ENCODE measurements at places on chromosomes 3 and 15.
A peak's percentile ranks its signal among the peaks of the same experiment; 100 is the strongest.

DNA sequence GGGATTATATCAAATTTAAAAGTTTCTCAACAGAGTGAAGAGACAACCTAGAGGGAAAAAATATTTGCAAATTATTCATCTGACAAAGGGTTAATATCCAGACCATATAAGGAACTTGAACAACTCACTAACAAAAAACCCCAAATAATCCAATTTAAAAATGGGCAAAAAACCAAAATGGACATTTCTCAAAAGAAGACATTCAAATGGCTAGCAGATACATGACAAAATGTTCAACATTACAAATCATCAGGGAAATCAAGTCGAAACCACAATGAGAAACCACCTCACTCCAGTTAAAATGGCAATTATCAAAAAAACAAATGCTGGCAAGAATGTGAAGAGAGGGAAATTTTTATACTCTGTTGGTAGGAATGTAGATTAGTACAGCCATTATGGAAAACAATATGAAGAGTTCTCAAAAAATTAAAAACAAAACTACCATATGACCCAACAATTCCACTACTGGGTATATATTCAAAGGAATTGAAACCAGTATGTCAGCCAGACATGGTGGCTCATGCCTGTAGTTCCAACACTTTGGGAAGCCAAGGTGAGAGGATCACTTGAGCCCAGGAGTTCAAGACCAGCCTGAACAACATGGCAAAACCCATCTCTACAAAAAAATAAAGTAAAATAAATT, 88.5 kb downstream of the CSNK1G1 start:
- DNase-seq, result no peak

DNA sequence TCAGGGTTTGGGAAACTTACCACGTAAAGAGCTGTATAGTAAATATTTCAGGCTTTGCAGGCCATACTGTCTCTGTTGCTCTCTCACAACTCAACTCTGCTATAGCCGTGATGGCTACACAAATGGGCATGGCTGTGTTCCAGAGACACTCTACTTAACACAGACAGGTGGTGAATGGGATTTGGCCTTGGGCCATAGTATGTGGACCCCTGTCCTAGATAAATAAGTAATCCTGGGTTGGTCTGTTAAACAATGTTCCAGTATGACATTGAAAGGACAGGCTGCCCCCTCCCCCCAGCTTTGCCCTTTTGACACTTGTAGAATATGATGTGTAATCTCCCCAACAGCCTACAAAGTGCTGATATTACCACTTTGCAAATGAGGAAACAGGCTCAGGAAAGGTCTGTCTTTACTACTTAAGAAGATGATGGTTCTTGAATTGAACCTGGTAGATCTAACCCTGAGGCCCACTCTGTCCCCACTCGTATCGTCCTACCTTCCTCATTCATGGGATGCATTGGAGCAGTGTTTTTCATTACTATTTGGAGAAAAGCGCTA, 38.4 kb downstream of the SLCO3A1 start:
- no peak for DNase-seq

- no peak for DNase-seq
Observed at GRCh38 chr3:117355566-117355965, 646.0 kb downstream of the TUSC7 start.

DNA sequence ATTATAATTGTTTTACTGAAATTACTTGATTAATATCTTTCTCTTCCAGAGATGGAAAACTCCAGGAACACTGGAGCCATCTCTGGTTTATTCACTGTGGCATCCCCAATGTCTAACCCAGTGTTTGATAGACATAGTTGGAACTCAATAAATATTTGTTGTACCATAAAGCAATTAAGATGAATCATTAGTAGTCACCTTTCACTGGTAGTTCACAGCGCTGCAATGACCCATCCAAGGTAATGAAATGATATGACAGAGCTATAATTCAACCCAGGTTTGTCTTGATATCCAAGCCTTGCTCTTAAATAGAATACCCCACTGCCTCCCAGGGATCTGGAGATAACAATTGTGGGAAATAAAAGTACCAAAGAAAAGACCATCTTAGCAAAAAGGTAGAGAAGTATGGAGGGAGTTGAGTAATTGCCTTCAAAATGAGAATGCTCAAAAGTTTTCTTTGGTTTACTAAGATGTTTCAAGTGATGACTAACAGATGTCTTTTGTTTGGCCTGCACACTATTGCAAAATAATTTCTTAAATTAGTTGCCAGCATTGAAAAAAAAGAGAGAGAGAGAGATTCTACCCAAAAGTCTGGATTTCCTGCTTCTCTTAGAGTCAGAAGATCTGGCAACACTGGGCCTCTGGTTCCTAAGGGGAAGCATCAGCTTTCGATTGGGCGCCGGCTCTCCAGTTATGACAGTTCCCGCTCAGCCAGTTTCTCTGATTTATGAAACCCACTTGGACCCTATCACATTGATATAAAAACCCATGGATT, 348.5 kb downstream of the ERC2 start:
- peak; percentile 90 for DNase-seq

DNA sequence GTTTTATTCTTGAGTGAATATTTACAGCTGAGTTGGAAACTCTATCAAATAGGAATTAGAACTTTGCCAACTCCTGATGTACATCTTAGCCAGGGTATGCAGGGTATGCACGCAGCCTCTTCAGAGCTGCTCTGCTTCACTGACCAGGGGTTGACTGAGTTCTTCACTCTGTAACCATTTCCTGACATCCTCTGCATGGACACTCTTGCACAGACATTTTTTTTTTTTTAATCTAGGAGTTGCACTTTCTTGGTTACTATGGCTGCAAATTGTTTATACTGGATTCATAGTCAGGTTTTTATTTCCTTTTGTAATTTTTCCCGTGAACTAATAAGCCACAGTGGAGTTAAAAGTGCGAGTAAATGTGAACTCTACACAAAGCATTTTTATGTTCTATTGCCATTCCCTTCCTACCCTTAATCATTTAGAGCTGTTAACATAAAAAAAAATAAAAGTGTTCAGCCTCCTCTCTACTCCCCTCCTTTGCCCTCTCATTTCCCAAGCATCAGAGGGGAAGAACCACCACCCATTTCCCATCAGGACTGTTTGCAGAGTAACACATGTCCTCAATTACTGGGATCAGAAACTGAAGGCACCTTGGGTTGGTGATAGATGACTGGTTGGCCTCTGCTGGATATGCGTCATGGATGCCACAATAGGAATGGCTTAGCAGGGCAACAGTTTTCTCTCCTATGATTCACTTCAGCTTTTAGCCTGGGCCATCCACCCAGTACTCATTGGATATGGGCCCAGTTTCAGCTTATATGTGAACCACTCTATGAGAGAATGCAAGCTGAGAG, 54.0 kb downstream of the DUT start:
- DNase-seq, result peak; percentile 50

DNA sequence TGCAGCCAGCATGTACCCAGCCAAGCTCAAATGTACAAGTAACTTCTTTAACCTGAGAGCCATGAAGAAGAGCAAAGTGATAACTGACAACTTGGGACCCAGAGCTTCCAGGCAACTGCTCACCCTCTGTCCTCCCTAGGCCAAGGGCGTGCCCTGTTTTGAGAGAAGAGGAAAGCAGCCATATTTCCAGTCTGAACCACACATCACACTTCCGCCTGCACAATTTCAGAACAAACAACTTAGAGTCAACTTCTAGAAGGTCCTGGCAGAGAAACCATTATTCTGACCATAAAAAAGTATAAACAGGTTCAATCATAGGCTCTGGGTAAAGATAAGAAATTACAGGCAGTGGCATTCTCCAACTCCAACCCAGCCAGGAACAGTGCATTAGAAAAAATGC, 50.1 kb downstream of the ITGB5 start:
- DNase-seq, result no peak

DNA sequence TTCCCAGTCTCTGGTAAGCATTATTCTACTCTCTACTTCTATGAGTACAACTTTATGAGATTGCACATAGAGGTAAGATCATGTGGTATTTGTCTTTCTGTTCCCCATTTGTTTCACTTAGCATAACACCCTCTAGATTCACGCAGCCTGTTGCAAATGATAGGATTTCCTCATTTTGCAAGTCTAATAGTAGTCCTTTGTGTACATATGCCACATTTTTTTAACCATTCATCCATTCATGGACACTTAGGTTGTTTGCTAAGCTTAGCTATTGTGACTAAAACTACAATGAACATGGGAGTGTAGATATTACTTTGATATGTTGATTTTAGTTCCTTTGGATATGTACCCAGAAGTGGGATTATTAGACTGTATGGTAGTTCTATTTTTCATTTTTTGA, 717.9 kb upstream of the ALCAM start:
- no peak for DNase-seq

- no peak for DNase-seq
Observed at GRCh38 chr15:52361494-52361893, 65.9 kb upstream of the MYO5C start.

GRCh38 chr3:4335840-4336562, 32.8 kb downstream of the SETMAR start:
- no peak for DNase-seq

DNA sequence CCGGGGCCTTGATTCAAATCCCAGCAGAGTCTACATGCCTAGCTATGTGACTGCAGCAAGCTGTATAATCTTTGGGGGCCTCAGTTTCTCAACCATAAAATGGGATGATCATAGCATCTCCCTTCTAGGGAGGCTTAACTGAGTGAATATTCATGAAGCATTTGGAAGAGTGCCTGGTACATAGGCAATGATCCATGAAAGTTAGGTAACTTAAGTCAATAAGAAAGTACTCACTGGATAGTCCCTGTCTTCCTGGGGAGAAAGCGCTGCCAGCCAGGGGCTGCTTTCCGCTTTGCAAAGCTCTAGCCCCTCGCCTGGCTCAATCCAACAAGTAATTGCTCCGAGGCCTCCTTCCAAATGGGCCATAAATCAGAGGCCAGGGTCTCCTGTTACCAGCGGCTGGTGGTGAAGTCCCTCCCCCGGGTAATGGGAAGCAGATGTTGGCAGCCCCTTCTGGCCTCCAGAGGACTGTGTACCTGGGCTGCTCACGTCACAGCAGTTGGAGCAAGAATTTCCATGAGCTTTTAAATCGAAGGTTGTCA, 521.9 kb upstream of the PROK2 start:
- no peak for DNase-seq

- peak; percentile 78 for DNase-seq
Observed at GRCh38 chr15:72902245-72902918, 118.8 kb upstream of the ADPGK start.

GRCh38 chr3:174466471-174467054, 392.6 kb upstream of the NAALADL2 start:
- DNase-seq, result peak; percentile 7

DNA sequence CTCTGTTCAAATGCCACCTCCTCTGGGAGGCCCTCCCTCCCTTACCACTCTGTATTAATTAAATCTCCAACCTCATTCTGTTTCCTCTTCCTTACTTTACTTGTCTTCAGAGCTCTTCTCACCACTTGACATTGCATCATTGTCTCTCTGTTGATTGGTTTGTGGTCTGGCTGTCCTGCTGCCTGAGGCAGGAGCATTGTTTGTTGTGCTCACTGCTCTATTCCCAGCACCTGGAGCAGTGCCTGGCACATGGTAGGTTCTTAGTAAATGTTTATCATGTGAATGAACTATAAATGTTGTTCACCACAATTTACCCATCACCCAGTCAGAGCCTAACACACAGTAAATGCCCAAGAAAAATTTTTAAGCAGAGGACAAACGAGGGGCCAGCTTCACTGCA, 6.7 kb upstream of the BFSP2 start:
- DNase-seq, result no peak

- DNase-seq, result no peak
Observed at GRCh38 chr3:42264399-42265058, 1.5 kb downstream of the CCK start.

GRCh38 chr15:90930861-90931574, 1.3 kb downstream of the HDDC3 start:
- no peak for DNase-seq

DNA sequence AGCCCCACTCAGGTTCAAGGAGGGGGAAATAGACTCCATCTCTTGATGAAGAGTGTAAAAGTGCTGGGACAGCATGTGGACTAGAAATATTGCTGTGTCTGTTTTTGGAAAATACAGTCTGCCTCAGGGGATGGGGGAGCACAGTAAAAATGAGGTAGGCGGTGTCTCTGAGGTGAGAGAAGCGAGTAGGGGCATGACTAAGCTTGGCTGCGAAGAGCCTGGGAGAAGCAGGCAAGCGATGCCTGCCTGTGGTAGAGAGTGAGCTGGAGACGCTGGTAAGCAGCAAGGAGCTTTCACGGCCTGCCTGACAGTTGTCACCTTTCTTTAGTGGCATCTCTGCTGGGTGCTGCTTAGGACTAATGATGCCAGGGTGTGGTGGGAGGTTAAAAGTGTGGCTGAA, 49.0 kb upstream of the DCLK3 start:
- DNase-seq, result no peak

- DNase-seq, result peak; percentile 0
Observed at GRCh38 chr15:21271566-21271965, 168.7 kb downstream of the POTEB3 start.

DNA sequence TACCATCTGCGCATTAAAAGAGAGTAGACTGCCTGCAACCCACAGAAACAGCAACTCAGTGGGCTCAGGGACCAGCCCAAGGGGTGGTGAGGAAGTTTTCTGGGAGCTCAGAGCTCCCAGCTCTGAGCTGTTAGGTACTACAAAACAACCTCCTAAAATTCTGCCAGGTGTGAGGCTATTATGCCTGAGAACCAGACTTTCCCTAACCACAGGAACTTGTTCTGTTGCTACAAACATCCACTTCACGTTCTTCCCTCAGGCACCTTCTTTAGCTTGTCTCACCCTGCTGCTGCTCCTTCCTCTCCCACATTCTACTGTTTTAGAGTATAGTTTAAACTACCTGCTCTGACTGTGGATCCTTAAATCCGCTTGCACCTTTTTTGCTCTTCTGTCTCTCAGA, 399.4 kb downstream of the ROBO1 start:
- no peak for DNase-seq

- DNase-seq, result no peak
Observed at GRCh38 chr3:46289966-46290365, 47.7 kb downstream of the CCR3 start.

DNA sequence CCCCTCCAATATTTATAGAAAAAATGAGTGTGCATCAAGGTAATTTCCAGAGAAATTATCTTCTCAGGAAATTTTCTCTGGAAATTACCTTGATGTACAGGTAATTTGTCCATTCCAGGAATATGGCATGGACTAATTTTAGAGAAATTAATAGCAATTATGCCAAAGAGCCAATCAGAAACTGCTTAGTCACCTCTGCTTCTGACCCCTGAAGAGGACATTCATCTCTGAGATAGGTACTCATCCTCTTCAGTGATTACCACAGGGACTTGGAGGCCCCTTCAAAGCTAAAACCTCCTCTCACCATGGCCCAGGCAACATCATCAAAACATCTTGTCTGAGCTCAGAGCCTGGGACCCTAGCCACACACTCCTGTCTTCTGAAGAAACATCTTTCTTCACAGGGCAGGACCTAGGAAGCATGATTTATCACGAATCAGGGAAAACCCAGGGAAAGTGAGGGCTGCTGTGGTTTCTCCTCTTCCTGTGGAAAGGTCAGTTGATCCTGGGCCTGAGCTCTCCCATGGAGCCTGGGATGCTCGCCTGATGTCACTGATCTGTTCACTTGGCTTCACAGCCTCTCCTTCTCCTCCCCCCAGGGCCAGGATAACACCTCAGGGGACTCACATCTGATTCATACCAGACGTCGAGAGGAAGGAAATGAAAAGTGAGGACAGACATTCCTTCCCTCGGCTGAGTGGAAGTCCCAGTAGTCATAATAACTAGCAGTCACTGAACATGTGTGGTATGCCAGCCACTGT, 210.5 kb downstream of the DTWD1 start:
- peak; percentile 91 for DNase-seq

Data from HCEC 1CT (cell line).